Hematopoietic multipotent progenitor cell (in vitro differentiated cells): ENCODE measurements at places on chromosomes 5 and 9. TPM values are rescaled to one million over a fixed set of nuclear protein-coding genes. Genes with fewer than 3 reads are reported as not detected.

GRCh38 chr5:128626536-128627090, 88.6 kb upstream of the FBN2 start:
- no peak for DNase-seq

DNA sequence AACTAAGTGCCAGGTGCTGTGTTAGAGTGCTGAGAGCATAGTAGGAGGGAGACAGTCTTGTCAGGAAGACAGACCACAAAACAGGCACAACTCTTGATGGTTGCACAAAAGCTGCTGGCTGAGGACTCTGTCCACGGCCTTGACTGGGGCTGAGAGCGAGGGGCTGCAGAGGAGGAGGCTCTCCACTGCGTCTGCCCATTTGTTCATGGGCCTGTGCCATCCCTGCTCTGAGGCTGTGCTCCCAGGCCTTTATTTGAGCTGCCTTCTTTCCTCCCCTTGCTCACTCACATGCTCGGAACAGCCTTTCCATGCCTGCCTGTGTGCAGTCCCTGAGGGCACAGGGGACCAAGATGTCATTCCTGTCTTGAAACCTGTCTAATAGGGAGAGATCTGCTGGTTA, 147.8 kb downstream of the CACNA1B start:
- no peak for DNase-seq

DNA sequence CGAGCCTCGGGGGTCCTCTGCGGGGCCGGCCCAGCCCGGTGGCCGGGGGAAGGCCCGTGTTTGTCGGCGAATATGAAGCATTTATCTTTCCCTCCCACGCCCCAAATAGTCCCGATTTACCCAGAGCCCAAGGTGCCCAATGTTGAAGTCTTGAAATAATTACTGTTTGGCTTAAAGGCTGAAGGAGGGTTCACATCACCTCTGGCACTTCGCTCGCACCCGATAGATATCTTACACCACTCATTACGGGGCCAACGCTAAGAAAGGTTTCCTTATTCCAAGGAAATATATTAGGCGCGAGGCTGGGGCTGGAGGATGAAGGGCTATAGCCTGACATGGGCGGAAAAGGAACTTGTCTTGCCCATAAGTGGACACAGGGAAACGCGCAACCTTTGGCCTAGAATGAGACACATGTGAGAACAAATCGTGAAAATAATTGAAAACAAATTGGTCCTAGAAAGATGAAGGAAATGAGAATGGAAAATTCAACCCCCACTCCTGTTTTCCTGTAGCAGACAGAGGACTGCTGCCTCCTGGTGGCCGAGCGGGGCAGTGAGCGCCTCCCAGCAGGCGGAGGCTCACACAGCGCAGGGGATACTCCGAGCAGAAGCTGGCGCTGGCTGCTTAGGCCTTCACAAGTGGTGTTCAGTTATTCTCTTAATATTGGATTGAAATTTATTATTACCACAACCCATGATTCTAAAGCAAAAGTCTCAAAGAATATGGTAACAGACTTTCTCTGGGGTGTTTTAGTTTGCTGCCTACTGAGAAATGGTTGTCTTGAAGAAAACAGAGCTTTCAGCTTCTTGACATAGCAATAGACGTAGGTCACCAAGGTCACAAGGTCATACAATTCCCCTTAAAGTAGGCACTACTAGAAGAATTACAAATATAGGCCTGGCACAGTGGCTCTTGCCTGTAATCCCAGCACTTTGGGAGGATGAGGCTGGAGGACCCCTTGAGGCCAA, 7.9 kb downstream of the CCL21 start:
- DNase-seq: peak; percentile 74

GRCh38 chr5:116145416-116145815, 60.6 kb downstream of the COMMD10 start:
- DNase-seq: no peak

The PTBP3 gene
- 34.5 TPM for total RNA-seq

- DNase-seq: no peak
These were observed 580.8 kb downstream of the ACTL7B start for GRCh38 chr9:108274971-108275370.

DNA sequence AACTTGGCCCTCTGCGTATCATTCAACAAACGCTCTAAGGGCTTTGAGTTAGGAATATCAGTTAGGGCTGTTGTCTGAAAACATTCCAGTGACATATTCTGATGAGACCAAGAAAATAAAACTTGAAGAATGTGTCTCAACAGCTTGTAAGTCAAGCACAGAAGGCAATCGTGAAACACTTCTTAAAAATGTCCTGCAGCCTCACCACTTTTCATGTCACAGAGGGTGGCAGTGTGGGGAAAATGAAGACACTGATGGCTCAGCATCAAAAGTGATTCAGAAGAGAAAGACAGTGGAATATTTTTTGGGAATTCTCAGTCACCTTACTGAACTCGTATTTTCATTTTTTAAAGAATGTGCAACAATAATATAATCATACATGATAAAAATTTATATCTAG, 247.3 kb downstream of the CTNND2 start:
- DNase-seq: no peak

The FAM221B gene
- not detected for total RNA-seq

DNA sequence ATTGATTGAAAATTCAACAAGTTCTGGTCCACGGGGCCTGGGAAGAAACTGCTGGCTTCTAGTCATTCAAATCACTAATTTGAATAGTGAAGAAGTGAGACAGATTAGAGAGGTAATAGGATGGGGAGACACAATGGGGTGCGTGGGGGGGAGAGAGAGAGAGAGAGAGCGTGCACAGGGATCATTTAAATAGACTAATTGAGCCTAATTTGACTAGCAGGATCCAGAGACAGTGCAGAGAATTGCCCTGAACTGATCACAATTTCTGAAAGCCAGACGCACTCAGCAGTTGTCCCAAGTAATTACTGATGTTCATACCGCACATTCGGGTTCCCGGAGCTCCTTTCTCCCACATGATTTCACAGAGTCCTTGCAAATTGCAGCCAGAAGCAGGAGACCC, 50.3 kb upstream of the C5orf58 start:
- no peak for DNase-seq

DNA sequence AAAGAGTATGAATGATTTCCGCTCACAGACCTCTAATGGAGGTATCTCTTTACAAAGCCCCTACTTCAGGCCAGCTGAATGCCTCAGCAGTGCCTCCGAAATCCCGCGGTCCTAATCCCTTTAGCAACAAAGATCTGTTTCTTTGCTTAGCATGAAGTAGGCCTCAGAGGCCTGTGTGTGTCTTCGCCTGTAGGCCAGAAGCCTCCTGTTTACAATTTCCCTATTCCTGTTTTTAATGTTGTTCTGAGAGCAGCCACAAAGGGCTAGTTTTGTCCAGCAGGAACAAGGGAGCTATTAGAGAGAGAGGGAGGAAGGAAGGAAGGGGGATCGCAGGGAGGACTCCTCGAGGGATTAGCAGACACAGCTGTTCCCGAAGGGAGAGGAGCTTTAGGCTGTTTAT, 166.4 kb upstream of the SPRY4 start:
- no peak for DNase-seq

GRCh38 chr5:3778000-3778550, 182.4 kb downstream of the IRX1 start:
- peak; percentile 33 for DNase-seq

DNA sequence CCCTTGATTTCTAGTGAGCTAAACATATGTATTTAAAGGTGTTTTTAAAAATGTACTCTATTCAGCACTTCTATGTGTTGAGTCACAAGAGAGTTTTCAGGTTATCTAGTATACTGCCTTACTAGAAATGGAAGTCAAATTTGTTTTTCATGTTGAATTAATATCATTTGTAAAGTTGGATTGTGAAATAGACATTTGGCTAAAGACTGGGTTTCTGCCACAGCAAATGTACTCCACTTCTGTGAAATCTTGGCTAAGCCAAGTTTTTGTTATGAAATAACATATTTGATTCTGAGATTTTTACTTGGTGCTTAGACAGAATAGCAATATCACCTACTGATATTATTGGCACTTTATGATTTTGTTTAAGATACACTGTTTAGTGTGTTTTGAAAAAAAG, 106.0 kb downstream of the CWC27 start:
- no peak for DNase-seq
